ENCODE measurements at places on chromosomes 5 and 9.

DNA sequence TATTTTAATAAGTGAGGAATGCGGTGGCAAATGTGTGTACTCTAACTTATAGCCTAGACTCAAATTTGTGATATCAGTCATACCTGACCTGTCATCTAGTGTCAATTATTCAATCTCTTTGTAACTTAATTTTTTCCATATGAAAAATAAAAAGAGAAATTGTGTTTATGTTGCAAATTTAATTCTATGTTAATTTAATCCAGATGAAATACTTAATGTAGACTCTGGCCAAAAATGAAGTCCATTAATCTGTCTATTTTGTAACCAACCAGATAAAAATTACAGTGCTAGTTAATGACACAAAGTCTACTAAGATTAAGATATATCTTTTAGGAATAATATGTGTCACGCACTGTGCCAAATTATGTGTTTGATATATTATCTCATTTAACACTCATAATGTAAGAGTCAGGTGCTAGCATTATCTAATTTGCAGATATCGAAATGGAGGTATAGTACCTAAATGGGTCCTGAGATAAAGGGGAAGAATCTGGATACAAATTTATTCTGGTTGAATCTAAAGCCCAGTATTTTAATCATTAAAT, 712.1 kb downstream of the KCTD16 start:
- DNase-seq = no peak

GRCh38 chr9:118961857-118962256, 407.4 kb downstream of the BRINP1 start:
- DNase-seq = no peak

DNA sequence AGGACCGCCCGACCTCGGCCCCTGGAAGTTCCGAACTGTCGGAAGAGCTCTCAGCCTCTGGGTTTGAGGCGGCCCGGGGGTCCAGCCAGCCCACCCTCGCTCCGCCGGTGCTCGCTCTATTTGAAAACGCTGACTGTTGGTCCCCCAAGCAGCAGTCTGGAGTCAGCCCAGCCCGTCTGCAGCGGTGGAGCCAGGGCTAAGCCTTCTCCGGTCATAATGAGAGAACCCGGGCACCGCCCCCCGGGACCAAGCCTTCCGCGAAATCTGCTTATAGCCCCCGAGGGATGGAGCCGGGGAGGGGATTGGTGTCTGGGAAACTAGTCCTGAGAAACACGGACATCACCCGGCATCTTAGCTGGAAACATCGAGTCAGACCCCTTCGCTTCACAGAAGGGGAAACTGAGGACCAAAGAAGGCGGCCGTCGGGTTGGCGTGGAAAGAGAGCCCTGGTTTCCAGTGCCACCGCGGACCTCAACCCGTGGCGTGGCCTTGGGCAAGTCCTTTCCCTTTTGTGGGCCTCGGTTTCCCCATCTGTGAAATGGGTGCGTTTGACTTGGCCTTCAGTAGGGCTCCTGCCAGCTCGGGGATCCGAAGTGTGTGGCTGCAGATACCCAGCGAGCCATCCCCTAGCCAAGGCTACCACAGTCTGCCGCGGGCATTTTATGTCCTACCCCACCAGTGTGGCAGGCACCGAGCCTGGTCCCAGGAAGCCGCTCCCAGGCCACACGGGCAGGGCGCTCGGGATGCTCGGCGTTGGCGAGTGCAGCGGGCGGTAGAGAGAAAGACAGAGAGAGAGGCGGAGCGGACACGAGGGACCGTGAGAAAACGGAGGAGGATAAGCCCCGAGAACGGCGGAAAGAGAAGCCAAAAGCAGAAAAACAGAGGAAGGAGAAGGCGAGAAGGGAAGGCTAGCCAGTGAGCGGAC, 857 bp downstream of the ADAM19 start:
- no peak for DNase-seq

- no peak for DNase-seq
These were observed 10.0 kb upstream of the DOLPP1 start for GRCh38 chr9:129070696-129071525.

- DNase-seq = no peak
These were observed 91.1 kb upstream of the RANBP3L start for GRCh38 chr5:36392818-36393217.

GRCh38 chr5:113194125-113194524, 217.5 kb downstream of the DCP2 start:
- DNase-seq = no peak

GRCh38 chr9:19512103-19512832, 103.5 kb downstream of the ACER2 start:
- DNase-seq = no peak

- DNase-seq = no peak
These were observed 2.5 kb downstream of the KIAA1958 start for GRCh38 chr9:112489039-112489546.

DNA sequence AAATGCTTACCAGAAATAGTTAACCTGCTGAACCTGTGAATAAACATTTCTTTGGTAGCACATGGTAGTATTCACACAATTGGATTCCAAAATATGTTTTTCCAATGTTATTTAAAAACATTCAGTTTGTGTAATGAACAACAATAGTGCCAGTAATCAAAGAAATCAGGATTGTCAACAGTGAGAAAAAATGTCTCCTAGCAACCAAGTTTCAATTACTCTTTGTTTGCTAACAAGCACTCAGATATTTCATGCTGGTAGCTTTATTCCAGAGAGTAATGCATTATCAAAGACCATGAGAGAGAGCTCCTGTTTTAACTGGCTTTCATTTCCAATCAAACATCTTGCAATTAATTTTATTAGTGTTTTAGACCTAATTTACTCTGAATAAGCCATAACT, 768.1 kb upstream of the GRAMD2B start:
- DNase-seq = no peak

- no peak for DNase-seq
These were observed 709.3 kb upstream of the RGMB start for GRCh38 chr5:98064118-98064685.

DNA sequence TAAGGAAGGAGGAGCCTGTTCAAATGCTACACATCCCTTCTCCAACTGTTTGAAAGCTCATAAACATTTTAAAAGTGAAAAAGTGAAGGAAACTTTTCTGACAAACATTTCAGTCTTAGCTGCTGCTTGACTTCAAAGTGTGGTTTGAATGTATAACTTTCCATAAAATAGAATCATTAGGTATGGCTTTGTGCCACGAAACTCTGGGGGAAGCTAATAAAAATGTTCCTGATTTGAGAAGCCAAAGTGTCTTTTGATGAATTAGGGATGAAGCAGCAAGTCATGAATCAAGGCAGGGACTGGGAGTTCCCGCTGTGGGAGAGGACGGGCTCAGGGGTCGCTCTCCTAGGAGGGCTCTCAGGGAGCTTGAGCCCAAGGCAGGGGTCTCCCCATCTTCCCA, 15.3 kb downstream of the MVB12B start:
- no peak for DNase-seq

- no peak for DNase-seq
These were observed 82.9 kb upstream of the VCAN start for GRCh38 chr5:83388608-83389007.

DNA sequence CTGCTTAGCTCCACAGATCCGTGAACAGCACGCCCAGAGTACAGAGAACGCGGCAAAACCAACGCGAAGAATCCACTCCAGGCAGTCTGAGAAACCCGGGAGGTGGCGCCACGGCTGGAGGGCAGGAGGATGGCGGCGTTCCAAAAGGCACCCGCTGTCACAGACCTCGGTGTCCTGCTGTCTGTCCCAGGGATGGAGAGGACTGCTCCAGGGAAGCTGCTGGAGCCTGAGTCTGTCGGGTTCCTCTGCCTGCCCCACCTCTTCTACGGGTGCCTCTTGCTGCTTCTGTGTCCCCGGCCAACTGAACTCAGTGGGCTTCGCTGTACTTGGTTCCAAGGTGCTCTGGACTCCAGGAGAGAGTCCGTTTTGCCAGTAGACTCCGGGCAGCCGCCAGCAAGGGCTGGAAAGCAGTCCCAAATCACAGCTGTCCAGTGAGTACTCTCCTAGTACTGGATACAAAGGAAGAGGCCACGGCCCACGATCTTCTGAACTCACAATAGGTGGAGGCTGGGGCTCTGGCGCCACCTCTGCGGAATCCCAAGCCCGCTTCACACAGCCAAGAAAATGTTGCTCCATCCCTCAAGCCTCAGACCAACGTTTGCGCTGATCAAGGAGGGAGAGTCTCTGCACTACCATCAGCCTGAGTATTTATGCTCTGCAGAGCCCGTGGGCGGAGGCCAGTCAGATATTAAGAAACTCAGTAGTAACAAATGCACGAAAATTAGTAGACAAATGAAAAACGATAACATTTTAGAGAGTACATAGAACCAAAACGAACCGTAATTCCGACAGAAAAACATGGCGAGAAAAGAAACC, 440 bp downstream of the ANXA2R start:
- no peak for DNase-seq

DNA sequence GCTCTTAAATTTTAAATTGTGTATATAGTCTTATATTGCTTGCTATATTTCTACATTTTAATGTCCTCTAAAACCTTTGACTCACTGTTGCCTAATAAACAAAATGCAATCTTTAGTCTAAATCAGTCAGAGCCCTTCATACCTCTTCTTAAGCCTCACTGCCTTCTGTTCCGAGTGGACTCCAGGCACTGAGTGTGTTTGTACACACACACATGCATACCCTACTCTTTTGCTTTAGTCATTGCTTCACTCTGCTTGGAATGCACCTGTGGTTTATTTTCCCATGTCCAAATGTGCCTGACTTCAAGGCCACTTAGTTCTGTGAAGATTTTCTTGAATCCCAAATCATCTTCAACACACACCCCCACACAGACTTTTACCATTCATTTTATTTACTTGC, 60.9 kb downstream of the SLC12A2 start:
- no peak for DNase-seq

DNA sequence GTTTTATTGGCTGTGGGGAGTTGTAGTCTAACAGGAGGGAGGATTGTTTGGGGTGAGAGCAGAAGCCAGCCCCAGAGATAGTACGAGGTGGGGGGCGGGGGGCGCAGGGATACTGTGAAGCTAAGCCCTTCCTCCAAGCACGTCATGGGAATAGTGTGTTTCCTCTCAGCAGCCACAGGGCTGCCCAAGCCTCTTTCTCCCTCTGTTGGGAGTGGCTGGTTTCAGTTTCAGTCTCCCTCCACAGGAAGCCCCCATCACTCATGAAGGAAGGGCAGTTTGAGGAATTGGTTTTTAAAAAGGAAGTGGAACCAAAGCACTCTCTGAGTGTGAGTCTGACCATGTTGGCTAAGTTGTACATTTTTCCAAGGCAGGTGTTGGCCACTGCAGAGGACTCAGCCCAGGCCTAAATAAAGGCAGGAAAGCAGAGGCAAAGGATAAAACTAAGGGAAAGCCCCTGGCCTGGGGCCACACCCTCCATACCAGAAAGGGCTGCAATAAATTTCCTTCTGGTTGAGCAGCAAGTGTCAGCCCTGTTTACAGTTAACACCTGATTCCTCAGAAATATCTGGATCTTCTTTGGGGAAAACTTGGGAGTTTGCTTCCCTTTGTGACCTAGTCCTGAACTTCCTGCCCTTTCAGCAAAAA, 3.2 kb downstream of the RAB24 start:
- DNase-seq = no peak

- no peak for DNase-seq
These were observed 16.6 kb upstream of the PLPP1 start for GRCh38 chr5:55551358-55551757.

GRCh38 chr5:96855031-96855872, 21.0 kb upstream of the ERAP2 start:
- no peak for DNase-seq

DNA sequence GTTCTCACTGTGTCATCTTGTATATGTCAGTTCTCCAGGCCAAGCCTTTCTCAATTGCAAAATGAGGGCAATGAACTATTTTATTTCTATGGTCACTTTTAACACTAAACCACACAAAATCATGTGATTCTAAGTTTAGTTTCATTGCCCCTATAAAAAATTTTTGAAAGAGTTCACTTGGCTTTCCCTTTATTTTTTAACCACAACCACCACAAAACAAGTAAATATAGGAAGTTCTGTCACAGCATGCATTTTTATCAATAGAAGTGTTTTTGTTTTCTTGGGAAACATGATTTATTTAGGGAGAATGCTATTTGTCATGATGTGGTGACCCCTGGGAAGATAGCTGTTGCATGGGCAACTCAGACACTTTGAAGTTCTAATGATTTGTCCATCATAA, 169.1 kb downstream of the CSNK1G3 start:
- no peak for DNase-seq

DNA sequence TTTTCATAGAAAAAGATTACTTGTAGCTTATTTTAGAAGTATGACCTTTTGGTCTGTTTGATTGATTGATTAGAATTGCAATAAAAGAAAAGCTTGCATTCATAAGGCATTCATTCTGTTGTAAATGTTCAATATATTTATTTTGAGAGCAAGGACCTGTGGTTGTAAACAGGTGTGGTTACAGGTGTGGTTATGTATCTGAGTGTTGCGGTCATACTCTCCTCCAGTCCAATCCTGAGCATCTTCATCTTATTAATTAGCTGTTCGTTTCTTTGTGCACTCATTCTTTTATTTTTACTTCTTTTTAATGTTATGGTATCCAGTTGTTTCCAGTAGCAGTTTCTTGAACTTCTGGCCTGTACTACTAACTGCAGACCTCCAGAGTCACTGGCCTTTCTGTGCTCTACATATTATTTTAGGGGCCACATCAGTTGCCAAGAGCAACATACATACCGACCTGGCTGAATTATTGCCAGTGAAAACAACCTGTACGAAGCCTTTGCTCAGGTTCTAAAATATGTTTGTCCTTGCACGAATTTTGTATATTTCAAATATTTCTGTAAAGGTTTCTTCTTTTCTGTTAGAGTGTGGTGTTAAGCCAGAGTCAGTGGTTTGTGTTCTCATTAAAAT, 128.7 kb downstream of the CDC42SE2 start:
- no peak for DNase-seq

DNA sequence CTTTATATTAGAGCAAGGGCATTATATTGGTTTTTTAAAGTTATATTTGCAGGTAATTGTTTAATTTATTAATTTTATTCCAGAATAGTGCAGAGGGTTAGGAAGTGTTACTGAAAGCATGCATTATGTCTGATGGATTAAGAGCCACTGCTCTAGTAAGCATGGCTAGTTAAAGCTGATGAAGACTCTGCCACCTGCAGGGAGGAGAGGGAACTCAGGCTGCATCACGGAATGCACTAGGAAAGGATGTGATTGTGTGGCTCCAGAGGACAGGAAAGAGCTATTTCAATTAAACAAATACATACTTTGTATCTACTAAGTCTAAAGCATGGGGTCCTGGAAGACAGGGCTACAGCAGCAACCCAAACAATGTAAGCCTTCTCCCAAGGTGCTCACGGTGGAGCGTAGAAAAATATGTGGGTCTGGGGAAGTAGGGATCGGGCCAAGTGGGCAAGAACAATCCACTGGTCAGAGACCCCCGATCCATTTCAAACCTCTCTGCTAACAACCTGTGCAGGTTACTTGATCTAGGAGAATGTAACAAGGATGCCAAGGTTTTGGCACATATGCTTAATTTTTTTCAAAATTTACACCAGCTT, 15.3 kb upstream of the GRXCR2 start:
- no peak for DNase-seq

GRCh38 chr9:81465468-81466011, 223.8 kb downstream of the TLE1 start:
- DNase-seq = no peak

DNA sequence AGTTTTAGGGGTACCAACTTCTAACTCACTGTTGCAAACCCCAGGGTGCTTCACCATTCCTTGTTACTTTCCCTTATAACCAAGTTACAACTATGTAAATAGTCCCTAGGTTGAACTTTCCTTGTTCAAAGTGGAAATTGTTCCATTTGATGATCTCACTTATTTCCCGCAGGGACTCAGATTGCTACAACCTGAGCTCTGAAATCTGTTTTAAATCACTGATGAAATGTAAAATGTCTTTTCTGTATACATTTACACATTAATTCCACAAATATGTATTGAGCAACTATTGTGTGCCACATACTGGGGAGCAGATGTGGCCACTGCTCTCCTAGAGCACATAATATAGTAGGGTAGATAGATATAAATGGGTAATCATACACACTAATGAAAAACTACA, 69.1 kb upstream of the TARS1 start:
- no peak for DNase-seq
